Fibroblast of skin of back (primary cell): ENCODE measurements at places on chromosomes 5 and 9.
A peak's percentile ranks its signal among the peaks of the same experiment; 100 is the strongest.

DNA sequence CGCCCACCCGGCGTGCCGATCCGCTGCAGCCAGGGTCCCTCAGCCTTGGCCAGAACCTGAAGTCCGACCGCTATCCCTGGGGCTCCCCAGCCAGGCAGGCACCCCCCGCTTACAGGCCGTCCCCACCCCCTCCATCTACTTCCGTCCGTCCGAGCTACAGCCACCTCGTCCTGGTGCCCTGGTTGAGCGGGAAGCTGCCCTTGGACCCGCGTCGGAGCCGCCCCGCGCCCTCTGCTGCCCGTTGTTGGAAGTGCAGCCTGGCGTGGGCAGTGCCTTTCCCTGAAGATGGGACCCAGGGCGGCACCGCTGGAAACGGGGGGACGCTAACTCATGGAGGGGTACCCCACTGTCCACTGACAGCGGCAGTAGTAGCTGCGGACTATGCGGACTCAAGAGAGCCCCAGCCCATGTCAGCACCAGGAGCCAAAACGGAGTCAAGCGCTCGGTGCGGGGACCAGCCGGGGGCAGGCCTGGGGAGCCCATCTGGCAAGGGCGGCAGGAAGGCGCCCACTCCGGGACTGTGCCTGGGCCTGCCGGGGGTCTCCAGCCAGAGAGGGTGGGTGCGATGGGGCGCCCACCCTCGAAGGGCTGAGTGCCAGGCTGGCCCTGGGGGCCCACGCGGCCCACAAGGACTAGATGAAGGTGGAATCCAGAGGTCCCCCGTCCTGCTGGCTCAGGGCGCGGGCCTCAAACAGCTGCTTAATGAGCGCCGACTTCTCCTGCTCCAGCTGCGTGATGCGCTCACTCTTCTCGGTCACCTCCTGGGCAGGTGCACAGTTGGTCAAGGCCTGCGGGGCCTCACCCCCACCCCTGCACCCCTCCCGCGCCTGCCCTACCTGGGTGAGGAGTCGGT is 6.1 kb downstream of the SAPCD2 start:
- DNase-seq, result peak; percentile 34

DNA sequence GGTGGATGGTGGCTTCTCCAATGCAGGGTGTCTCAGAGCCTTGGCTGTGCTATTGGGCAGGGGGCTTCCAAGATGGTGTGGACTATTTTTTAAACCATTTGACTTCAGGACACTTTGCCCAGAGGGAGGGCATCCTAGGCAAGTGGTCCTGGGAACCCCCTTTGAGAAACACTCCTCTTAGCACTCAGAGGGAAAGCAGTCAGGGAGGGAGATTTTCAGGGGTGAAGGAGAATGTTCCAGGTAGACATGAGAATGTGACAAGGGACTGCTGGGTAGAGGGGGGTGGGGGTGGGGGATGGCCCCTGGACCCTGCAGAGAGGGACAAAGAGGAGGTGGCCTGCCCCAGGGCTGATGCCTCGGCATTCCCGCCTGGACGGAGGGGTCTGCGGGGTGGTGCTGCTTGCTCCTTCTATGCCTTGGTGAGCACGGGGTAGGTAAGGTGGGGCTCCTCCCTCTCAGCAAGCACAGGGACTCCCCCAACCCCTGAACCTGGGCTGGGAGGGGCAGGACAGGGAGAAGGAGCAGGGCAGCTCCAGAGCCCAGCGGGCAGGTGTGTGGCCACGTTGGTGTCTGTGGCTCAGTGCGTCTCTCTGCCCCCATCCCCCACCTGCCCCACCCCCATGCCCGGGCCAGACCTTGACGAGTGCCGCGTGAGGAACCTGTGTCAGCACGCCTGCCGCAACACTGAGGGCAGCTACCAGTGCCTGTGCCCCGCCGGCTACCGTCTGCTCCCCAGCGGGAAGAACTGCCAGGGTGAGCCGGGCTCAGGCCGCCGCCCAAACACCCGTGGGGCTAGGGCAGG is 13.8 kb upstream of the ASS1 start:
- no peak for DNase-seq

- DNase-seq, result peak; percentile 33
These were observed 105.8 kb downstream of the INVS start for GRCh38 chr9:100204796-100205195.

- no peak for DNase-seq
These were observed 16.7 kb upstream of the SLCO4C1 start for GRCh38 chr5:102312586-102313370.

DNA sequence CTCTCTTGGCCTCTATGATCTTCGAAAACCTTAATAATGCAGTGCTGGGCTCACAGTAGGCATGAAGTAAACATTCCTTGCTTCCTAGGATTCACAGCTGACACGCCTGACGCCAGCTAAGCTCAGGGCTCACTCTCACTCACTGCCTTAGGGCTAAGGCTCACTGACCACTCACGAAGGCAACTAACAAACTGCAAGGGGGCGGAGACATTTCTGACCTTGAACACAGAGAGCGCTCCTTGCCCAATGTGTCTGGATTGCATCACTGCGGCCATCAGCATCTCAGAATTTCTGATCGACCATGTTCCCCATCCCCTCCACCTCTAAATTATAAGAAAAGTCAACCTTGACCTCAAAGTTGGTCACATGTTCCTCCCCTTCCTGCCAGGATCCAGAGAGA is 372.6 kb downstream of the EBF1 start:
- no peak for DNase-seq

DNA sequence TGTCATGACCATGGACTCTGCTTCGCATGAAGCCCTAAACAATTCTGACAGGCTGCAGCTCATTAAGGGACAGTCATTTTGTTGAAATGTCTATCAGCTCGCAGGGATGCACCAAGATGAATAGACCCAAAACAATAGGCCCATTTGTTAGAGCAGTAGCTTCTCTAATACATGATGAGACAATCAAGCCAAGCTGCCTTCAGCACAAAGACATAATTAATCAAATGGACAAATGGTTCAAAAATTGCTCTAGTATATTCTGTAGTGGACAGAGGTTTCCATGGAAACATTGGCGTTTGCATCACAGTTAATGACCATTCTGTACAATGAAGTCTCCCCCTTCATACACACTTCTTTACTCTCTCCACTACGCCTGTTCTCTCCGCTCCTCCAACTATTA is 274.6 kb downstream of the ANXA1 start:
- no peak for DNase-seq

DNA sequence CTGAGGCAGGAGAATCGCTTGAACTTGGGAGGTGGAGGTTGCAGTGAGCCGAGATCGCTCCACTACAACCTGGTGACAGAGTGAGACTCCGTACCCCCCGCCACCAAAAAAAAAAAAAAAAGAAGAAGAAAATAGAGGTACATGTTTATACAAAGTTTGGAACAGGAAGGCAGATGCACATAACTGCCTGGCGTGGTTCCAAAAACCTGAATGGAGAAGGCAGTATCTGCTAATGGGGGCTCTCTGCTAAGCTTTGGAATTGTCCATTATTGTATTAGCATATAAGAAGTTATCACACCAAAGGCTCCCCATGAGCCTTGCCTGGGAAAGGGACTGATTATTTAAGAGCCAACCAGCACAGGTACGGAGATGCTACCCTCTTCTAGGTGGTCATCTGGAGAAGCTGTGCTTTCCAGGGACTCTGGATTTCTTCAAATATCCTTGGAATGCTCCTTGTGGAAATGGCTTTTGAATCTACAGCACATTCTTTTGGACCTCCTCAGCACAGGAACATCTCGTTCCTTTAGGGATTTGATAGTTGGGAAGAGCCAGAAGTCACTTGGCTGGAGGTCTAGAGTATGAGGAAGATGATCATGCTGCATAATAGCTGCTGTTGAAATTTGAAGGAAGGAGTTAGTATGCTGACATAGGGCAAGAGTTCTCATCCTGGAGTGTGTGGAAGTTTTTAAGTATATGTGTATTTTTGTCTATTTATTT is 42.5 kb upstream of the ABCA1 start:
- peak; percentile 75 for DNase-seq

- DNase-seq, result no peak
These were observed 206.4 kb downstream of the AOPEP start for GRCh38 chr9:94932652-94933510.

DNA sequence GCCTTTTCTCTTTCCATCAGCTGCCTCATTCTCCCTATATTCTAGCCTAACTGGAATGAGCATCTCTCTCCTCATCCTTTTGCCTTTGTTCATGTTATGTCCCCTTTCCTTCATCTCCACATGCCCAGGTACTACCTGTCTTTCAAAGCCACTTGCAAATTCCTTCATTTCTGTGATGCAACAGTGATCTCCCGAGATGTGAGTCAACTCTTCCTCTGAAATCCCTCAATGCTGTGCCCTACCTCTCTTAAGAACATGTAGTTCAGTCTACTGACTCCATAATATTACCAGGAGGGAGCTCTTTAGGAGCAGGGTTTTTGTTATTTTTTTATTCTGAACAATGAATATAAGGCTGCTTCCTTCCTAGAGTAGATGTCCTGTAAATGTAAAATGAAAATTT is 91.6 kb downstream of the ZNF462 start:
- DNase-seq, result no peak

DNA sequence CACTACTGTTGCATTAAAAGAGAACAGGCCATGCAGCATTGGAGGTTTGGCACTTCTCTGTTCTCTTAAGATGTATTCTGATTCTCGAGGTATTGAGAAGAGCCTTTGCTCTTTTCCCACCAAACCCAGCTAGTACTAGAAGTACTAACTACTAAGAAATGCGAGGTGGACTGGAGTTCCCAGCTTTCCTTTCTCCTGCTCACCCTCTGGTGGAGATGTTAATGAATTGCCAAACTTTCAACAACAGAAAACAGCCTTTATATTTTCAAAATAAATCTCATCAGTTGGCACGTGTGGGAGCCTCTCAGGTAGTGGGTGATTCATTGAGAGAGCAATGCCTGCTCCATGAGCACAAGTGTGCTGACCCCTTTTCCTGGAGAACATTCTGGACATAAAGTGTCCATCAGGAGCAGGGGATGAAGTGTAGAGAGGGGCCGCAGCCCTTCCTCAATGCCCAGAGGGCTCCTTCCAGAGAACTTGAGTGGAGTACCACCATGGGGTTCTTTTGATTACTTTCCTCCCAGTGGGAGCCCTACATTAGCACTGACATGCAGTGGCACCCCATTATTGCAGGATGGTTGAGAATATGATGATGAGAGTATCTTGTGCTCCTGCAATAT is 45.7 kb downstream of the TMEM174 start:
- peak; percentile 61 for DNase-seq

GRCh38 chr5:74149395-74149794 is 491.1 kb downstream of the ENC1 start:
- DNase-seq, result peak; percentile 81

DNA sequence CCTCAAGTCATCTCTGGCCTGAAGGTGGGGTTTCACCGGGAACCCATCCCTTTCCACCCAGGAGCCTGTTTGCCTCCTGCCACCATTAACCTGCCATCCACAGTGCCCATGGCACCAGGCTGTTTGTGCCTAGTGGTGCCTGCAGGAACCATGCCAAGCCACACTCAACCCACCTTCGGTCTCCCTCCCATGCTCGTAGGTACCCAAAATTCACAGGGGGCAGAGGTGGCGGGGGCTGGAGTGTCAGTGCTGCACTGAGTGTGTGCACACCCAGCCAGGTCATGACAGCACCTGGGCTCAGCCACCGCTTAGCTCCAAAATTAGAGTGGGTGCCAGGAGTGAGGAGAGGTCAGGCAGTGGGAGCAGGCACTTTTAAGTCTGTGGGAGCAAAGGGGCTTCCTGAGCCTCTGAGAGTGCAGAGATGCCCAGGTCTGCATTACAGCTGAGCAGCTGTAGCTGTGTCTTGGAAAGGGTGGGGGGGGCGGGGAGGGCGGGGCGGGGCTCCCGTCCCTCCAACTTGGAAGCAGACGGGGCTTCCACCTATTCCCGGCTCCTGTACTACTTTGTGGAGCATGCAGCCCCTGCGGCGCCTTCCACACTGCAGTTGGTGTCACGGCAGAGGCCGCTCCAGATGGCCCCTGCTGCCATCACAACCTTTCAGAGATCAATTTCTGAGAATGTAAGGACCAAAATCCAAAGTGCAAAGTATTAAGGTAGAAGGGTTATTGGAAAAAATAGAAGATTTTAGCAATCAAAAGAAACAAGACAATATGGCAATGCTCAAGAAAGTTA is 2396.8 kb upstream of the C9orf72 start:
- DNase-seq, result no peak

DNA sequence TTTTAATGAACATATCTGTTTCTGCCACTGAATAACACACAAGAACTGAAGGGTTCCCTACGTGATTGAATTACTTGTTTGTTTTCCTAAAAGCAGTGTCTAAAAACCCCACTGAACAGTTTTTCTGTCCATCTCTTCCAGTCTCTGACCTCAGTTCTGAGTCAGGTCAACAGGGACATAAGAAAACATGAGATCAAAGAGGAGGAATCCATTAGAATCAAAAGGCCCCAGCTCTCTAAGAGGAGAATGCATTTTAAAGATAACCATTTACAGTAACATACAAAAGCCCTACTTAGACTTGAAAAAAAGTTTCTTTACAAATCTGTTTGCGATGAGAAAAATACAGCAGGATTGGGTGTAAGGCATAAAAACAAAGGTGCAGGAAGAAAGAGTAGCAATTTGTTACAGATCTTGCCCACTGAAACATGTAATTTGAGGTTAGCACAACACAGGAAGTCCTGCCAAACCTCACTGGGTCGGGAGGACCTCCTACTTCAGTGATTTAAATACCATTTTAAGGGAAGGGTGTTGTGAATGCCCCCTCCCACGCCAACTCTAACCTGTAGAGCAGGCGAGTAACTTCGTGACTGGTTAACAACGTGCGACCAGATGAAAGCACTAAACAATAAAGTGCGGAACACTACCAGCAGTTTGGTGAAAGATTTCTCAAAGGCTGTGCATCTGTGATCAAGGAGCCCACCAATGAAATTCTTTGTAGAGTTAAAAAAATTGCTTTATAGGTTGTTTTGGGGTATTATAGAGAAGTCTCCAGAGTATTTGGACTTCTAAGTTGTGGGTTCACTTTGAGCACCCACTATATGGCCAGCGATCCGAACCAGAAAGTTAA is 1.3 kb downstream of the QSOX2 start:
- DNase-seq, result no peak

DNA sequence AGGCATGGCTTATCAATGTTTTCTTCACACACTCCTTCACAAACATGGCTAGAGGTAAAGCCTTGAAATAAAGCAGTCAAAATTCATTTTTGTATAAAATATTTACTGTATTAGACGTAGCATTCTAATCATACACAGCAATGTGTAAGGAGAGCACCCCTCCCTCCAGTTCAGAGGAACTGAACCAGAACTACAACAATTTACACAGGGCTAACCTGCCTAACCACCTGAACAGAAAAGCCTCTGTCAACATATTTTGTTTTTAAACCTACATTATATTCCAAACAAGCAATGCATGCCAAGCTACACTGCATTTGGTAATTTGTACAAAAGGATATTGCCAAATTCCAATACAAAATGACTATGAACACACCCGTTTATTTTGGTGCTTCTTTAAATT is 41.6 kb downstream of the MLLT3 start:
- DNase-seq, result no peak

DNA sequence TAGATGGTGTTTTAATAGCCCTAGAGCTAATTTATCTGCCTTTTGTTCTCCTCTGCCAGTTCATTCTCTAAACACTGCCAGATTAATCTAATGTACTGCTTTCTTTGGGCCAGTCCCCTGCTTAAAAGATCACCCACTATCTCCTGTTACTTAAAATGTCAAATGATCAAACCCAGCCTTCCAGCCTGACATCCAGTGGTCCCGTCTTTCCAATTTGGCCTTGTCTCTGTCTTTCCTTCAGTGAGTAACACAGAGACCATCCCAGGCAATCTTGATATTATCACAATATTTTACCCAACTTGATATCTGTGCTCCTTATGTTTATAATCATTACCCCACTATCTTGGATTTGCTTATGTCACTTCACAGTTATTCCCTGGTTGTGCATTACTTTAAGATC is 12.0 kb downstream of the PRR16 start:
- DNase-seq, result no peak
